Skin of body (tissue), 3 donors: ENCODE measurements at places on chromosomes 2 and 18. TPM values are rescaled to one million over a fixed set of nuclear protein-coding genes. Genes with fewer than 3 reads are reported as not detected.
A peak's percentile ranks its signal among the peaks of the same experiment; 100 is the strongest.

DNA sequence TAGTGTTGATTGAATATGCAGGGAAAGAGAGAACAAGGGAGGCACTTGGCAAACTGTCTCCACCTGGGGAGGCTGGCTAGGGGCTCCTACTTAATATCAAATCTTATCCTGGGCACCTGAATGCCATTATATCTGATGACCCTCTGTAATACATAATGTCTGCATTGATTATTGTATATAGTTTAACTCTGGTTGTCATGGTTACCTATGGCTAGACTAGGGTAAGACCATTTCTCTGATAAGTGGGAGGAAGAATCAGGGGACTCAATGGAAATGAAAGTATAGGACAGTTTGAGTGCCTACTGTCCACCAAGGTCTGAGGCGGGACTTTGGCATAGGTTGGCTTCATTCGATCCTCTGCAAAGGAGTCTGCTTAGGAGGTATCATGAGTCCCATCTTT lies 7.2 kb upstream of the TET3 start:
- DNase-seq = no peak

GRCh38 chr2:2536416-2537056 lies 205.5 kb upstream of the MYT1L start:
- no peak for DNase-seq

TTN gene
- 385 TPM for total RNA-seq

DNA sequence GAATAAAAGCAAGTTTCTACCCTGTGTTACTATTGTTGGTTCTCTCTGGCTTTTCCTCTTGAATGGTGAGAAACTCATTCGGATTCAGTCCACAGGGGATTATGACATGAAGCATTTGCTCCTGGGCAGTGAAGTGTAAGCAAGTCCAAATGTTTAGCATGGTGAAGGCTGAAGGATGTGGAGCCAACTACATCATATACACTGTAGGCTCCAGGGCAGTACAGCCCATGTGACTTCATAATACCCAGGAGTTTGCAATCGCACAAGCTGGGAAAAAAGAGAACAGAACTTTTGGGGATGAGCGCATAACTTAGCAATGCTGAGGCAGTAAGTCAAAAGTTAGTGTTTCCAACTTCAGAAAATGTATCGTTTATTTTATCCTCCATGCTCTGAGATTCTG lies 695.7 kb upstream of the POU3F3 start:
- peak; percentile 50 for DNase-seq

CDKL4 gene
- 2.3 TPM for total RNA-seq

GRCh38 chr2:218852911-218853667 lies 6.5 kb upstream of the WNT6 start:
- peak; percentile 37 for DNase-seq

- no peak for DNase-seq
Measured at GRCh38 chr2:12612168-12612567, 104.6 kb upstream of the TRIB2 start.

RASGRP3 gene
- total RNA-seq = 22.2 TPM

DNA sequence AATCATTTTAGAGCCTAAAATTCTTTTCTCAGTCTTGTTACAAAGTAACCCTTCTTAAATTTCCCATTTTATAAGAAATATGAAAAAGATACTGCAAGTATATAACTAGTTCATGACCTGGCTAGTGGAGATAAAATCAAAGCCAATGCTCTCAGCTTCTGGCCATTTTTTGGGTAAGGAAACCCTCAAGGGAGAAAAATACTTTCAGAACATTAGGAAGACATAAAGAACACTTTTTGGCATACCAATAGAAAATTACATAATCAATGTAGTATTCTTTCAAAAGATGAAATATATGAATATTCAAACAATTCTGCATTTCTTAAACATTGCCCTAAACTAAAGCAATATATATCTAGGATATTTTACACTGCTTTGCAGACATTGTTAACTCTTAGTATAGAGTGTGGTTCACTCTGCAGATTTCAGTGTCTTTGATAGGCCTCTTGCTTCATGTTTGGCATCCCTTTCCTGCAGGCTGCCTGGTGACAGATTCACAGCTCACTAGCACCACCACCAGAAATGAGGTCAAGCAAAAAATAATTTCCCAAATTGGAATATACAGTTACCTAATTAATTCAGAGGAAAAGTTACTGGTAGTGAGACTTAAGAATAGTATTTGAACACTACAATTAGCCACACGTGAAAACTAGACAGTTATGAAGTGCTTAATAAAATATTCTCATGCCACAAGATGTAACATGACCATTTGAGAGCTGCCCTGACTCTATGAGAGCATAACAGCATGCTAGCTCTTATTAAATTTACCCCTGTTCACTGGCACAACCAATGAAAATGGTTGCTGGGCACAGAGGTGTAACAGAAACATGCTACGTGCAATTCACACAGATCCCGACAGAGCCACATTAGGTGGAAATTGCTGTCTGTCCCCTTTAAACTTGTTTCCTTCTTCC lies 36.0 kb downstream of the PAIP2B start:
- peak; percentile 31 for DNase-seq

- no peak for DNase-seq
Measured at GRCh38 chr2:64748147-64748546, 94.4 kb upstream of the SERTAD2 start.

GRCh38 chr2:84217456-84217855 lies 241.6 kb downstream of the SUCLG1 start:
- DNase-seq = no peak

DNA sequence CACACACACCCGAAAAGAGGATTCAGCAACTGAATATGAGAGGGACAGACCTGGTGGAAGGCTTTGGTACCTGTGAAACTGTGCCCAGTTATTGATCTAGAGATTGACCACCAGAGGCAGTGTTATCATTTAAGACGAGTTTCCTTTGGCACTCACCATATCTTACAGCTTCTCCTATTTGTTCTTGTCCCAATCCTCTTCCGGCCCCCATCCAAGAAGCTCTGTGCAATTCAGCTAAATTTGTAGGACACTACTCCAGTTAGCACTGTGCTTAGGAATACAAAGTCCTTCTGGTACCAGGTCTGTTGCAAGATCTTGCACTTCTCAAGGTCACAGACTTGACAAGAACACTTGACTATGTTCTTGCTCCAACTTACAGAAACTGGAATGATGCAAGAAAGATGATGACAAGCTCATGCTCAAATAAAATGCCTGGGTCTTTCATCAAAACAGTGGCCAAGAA lies 177.7 kb downstream of the TMEM247 start:
- no peak for DNase-seq

- DNase-seq = no peak
Measured at GRCh38 chr2:233373316-233373715, 19.0 kb downstream of the DGKD start.

- no peak for DNase-seq
Measured at GRCh38 chr2:176130147-176130956, 847 bp downstream of the HOXD8 start.

DNA sequence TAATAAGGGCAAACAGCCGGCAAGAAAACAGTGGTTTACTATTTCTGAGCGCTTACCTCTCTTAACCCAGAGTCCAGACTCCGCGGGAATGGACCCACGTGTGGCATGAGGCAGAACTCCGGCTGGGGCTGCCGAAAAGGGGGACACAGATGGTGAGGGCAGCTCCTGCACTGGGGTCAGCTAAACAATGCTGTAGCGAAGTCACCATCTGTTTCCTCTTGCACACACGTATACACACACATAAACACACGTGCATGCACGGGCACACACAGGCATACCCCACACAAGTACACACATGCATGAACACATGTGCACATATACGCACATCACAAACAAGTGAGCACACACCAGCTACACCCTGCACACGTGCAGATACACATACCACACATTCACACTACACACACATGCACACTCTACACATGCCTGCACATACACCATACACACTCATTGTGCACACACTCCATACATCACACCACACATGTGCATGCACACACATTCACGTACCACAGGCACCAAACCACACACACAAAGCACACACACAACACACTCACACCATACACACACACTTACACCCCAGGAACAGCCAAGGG lies 105.9 kb upstream of the ID2 start:
- DNase-seq = no peak

NEB gene
- 212 TPM for total RNA-seq

DNA sequence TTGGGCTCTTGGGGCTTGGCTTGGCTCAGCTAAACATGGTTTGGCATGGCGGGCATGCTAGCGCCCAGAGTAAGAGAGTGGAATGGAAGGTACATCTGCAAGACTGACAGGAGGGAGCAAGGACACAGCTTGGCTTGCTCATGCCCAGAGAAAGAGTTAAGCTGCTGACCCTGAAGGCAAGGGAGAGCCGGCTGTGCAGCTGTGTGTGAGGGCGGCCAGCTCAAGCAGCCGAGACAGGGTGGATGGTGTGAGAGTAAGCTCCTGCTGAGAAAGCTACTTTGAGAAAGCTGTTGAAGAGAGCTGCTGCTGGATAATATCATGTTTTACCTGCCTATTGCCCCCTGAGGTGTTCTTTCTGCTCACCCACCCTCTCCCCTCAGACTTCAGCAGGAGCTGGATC lies 135.6 kb downstream of the CCBE1 start:
- DNase-seq = no peak

DNA sequence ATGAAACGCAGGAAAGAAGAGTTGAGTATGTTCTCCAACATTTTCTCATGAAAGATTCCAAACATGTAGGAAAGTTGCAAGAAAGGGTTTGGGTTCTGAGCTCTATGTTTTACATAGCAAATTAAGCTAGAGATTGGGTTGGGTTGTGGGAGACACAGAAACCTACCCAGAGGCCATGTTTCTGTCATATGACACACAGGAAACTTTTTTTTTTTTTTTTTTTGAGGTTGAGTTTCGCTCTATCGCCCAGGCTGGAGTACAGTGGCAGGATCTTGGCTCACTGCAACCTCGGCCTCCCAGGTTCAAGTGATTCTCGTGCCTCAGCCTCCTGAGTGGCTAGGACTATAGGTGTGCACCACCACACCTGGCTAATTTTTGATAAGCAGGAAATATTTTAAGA lies 57.6 kb downstream of the DOCK10 start:
- no peak for DNase-seq

- no peak for DNase-seq
Measured at GRCh38 chr2:14454202-14454601, 178.3 kb upstream of the LRATD1 start.

DNA sequence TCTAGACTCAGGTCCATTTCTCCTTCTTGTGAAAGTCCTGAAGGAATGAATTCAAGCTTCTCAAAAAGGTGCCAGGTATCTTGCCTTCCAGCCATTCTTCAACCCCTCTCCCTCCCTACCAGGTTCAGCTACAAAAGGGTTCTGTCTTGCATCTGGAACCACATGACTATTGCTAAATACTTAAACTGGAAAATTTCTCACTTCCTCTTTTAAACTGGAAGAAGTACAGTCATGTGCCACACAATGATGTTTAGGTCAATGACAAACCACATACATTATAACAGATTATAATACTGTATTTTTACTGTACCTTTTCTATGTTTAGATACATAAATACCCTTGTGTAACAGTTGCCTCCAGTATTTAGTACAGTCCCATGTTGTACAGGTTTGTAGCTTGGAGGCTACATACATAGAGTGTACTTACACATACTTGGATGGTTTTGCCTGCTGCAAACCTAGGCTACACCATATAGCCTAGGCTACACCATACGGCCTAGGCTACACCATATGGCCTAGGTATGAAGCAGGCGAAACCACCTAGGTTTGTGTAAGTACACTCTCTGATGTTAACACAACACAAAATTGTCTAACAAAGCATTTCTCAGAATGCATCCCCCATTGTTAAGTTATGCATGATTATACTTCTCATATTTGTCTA lies 142.0 kb upstream of the DNMT3A start:
- DNase-seq = no peak

C2orf42 gene
- 11.5 TPM for total RNA-seq

GRCh38 chr18:55069497-55069896 lies 110.2 kb upstream of the CCDC68 start:
- DNase-seq = no peak

DRC1 gene
- not detected for total RNA-seq

GRCh38 chr2:134087371-134087921 lies 166.4 kb upstream of the MGAT5 start:
- DNase-seq = no peak

ABCG5 gene
- not detected for total RNA-seq

DNA sequence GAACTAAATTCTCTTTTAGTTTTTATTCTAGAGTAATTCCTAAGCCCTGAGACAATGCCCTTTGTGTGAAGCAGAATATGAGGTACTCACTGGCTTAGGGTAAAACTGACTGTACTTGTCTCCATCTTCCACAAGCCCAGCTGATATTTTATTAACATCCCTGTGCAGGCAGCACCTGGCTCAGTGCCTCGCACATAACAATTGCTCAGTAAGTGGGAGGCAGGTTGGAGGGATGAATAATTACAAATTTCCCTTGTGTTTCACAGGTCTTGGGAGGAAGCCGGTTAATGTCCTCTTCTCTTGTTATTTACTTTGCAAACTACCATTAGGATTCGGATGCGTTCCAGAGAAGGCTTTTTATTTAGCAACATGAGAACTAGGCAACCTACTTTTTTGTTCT lies 249.8 kb upstream of the FSHR start:
- no peak for DNase-seq

GRCh38 chr2:23545811-23546210 lies 160.8 kb downstream of the KLHL29 start:
- no peak for DNase-seq

- DNase-seq = no peak
Measured at GRCh38 chr2:154710685-154711084, 12.2 kb downstream of the KCNJ3 start.

DNA sequence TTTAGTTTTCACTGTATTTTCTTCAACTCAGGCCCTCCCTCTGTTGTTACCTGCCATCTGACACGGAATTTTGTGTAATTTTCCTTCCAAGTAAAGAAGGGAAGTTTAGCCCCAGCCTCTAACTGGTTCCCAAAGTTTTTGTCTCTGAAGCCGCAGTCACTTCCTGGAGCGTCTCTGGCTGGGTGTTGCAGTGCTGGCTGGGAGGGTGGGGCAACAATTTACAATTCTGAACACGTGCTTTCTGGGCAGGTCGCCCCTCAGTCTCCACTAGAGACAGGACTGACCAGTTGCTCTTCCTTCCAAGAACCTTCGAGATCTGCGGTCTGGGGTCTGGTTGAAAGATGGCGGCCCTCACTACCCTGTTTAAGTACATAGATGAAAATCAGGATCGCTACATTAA lies 3.5 kb downstream of the CNDP2 start:
- no peak for DNase-seq

GAREM2 gene
- 2.5 TPM for total RNA-seq

DNA sequence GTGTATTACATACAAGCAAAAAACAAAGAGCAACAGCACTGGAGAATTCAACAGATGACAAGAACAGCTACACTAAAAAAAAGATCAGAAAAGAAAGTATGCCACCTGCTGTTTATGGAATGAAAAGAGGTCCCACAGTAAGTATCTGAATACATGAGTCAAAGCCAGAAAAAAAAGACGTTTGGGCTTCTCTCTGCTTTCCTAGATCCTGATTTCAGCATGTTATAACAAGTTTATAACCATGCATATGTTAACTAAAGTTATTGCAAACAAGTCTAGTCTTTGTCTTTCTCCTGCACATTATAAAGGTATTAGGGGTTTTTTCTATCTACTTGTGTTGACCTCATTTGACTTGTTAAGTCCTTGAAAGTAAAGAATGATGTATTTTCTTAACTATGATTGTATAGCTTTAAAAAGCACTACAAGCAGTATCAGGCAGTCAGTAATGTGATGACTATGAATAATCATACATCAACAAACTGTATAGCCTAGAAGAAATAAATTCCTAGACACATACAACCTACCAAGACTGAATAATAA lies 108.5 kb upstream of the COL5A2 start:
- DNase-seq = peak; percentile 83
